Gastrocnemius medialis (tissue), 4 donors: ENCODE measurements at places on chromosomes 3 and 15. TPM values are rescaled to one million over a fixed set of nuclear protein-coding genes. Genes with fewer than 3 reads are reported as not detected.
A peak's percentile ranks its signal among the peaks of the same experiment; 100 is the strongest.

- no peak overlapping the region for H3K4me3 ChIP-seq
- peaks cover 19% of the 10 kb centered on the region for H3K36me3 ChIP-seq
- DNase-seq = no peak
- peaks cover 5% of the 10 kb centered on the region for H3K4me1 ChIP-seq
- H3K27me3 ChIP-seq = no peaks in the 10 kb centered on the region
These were observed 8.0 kb upstream of the SLC22A13 start for GRCh38 chr3:38257583-38257982.

GRCh38 chr3:194632226-194632808 is 902 bp downstream of the TMEM44 start:
- H3K4me1 ChIP-seq = no peaks in the 10 kb centered on the region
- peak overlapping the region; percentile 69 for H3K27ac ChIP-seq

- no peaks in the 10 kb centered on the region for H3K36me3 ChIP-seq
- no peaks in the 10 kb centered on the region for H3K4me1 ChIP-seq
- DNase-seq = no peak
- H3K4me3 ChIP-seq = no peak overlapping the region
These were observed 396.2 kb upstream of the NAALADL2 start for GRCh38 chr3:174462916-174463315.

GRCh38 chr3:197428117-197428801 is 127.5 kb downstream of the BDH1 start:
- peaks cover 3% of the 10 kb centered on the region for H3K4me1 ChIP-seq
- no peak overlapping the region for H3K27ac ChIP-seq
- no peaks in the 10 kb centered on the region for H3K36me3 ChIP-seq
- H3K27me3 ChIP-seq = no peaks in the 10 kb centered on the region
- H3K4me3 ChIP-seq = no peak overlapping the region
- DNase-seq = no peak

- no peak overlapping the region for H3K27ac ChIP-seq
- no peaks in the 10 kb centered on the region for H3K36me3 ChIP-seq
- H3K4me3 ChIP-seq = no peak overlapping the region
- H3K4me1 ChIP-seq = no peaks in the 10 kb centered on the region
- H3K27me3 ChIP-seq = no peaks in the 10 kb centered on the region
- DNase-seq = no peak
These were observed 227.6 kb downstream of the NECTIN3 start for GRCh38 chr3:111299192-111299615.

- H3K4me1 ChIP-seq = peaks cover 9% of the 10 kb centered on the region
- no peak overlapping the region for H3K4me3 ChIP-seq
- no peaks in the 10 kb centered on the region for H3K27me3 ChIP-seq
- no peak for DNase-seq
- no peak overlapping the region for H3K27ac ChIP-seq
These were observed 45.8 kb upstream of the ATP13A3 start for GRCh38 chr3:194532591-194532990.

GRCh38 chr15:68372291-68372811 is 59.6 kb downstream of the ITGA11 start:
- H3K4me3 ChIP-seq = no peak overlapping the region
- H3K27me3 ChIP-seq = no peaks in the 10 kb centered on the region
- peaks cover 16% of the 10 kb centered on the region for H3K4me1 ChIP-seq
- no peak overlapping the region for H3K27ac ChIP-seq

DNA sequence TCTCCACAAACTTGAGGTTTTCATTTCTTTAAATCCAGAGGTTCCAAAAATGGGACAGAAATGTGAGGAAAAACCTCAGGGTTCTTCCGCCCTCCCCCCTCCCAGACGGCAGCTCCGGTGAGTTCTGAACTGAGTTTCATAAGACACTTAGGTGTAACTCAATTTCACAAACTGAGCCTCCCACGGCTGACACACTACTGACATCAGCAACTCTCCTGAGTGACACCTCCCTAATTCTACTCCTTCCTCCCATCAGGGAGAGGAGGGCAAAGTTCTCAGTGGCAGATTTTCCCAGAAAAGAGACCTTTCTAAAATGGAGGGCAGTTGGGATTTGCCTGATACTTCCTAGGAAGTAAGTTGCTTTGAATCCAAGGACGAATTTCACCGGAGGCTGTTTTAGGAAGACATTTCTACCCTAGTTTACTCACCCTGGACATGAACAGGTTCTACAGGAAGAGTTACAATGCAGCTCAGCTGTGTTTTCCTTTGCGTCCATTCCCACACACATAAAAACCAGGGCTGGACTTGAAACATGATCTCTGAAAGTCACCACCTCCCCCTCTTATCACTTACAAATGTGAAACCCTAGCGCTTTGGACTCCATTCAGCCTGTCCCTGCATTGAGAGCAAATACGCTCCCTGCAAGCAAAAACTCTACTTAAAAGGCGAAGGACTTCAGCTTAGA is 78.1 kb upstream of the LMOD3 start:
- DNase-seq = peak; percentile 33
- H3K27me3 ChIP-seq = no peaks in the 10 kb centered on the region
- H3K36me3 ChIP-seq = no peaks in the 10 kb centered on the region
- peak overlapping the region; percentile 65 for H3K27ac ChIP-seq
- peak overlapping the region; percentile 55 for H3K4me3 ChIP-seq

DNA sequence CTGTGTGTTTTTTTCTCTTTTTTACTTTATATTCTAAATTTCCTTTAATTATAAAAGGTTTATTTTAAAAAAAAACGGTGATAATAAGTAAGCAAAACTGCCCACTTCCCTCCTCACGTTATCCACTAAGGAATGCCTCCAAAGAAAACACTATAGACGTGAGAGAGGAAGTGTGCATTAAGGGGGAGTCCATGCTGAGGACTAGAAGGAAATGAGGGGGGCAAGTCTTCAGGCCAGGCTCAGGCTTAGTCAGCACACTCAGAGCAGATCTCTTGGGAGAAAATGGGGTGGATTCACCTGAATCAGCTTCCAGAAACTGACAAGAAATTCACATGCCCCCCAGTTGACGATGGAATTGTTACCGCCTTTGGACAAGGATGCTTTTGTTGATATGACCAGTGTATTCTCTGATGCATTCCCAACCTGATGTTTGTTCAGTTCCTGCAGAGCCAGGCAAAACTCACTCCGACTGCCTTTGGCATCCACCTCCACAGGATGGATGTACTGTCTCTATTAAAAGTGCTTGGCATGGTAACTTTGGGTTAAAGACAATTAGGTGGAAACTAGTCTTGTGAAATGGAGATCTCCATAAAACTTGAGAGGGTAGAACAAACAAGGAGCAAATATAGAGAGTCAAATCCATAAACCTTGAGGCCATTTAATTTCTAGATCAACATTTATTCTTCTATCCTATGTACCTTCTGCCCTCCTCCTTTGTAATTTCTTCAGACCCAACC is 167.8 kb downstream of the MYRIP start:
- H3K27ac ChIP-seq = no peak overlapping the region
- no peaks in the 10 kb centered on the region for H3K4me1 ChIP-seq
- no peaks in the 10 kb centered on the region for H3K27me3 ChIP-seq
- H3K36me3 ChIP-seq = no peaks in the 10 kb centered on the region

GRCh38 chr3:139202226-139202958 is 141.4 kb upstream of the MRPS22 start:
- no peaks in the 10 kb centered on the region for H3K36me3 ChIP-seq
- no peaks in the 10 kb centered on the region for H3K27me3 ChIP-seq
- H3K27ac ChIP-seq = no peak overlapping the region
- H3K4me3 ChIP-seq = no peak overlapping the region
- DNase-seq = no peak

GRCh38 chr3:11944052-11944673 is 60.0 kb upstream of the SYN2 start:
- no peak for DNase-seq
- no peaks in the 10 kb centered on the region for H3K36me3 ChIP-seq
- H3K4me1 ChIP-seq = no peaks in the 10 kb centered on the region
- H3K27ac ChIP-seq = no peak overlapping the region
- H3K27me3 ChIP-seq = no peaks in the 10 kb centered on the region

GRCh38 chr3:133380481-133381225 is 19.2 kb upstream of the BFSP2 start:
- DNase-seq = no peak
- no peaks in the 10 kb centered on the region for H3K27me3 ChIP-seq
- H3K4me1 ChIP-seq = peaks cover 6% of the 10 kb centered on the region
- H3K27ac ChIP-seq = no peak overlapping the region

DNA sequence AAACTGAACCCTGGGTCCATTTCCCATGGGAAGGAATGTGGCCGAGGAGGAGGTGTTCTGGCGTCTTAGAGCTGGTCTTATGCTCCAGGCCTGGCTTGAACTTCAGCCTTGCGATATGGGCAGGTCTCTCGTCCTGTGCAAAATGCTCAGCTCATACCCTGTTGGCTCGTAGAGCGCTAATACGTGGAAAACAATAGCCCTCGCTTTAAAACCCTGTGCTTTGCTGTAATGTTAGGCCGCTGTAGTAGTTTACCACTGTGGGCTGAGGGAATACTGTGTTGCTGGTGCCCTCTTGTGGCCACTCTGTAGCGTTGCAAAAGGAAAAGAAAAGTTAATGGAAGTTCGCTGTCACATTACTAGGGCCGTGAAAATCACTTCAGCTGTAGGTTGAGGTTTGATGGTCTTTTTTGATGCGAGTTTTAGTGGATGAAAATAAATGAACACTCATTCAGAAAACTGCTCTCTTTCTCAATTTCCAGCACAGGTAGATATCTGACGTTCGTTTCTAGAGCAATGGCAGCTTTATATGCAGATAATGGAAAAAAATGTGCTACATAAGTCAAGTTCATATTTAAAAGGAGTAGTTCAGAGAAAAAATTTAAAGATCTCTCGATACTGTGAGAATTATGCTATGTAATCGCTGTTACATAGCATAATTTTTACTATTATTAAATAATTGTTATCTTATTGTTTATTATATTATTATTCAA is 92.9 kb downstream of the MCTP2 start:
- H3K27ac ChIP-seq = no peak overlapping the region
- H3K4me1 ChIP-seq = no peaks in the 10 kb centered on the region
- H3K27me3 ChIP-seq = no peaks in the 10 kb centered on the region
- H3K36me3 ChIP-seq = no peaks in the 10 kb centered on the region
- peak; percentile 17 for DNase-seq

GRCh38 chr15:36914960-36915808 is 185.2 kb downstream of the MEIS2 start:
- H3K27me3 ChIP-seq = no peaks in the 10 kb centered on the region
- H3K4me3 ChIP-seq = no peak overlapping the region
- H3K36me3 ChIP-seq = no peaks in the 10 kb centered on the region
- no peak for DNase-seq
- H3K27ac ChIP-seq = no peak overlapping the region
- H3K4me1 ChIP-seq = no peaks in the 10 kb centered on the region

- no peaks in the 10 kb centered on the region for H3K36me3 ChIP-seq
- no peak for DNase-seq
- H3K27ac ChIP-seq = no peak overlapping the region
- H3K4me1 ChIP-seq = no peaks in the 10 kb centered on the region
- H3K27me3 ChIP-seq = no peaks in the 10 kb centered on the region
- H3K4me3 ChIP-seq = no peak overlapping the region
These were observed 65.1 kb upstream of the THBS1 start for GRCh38 chr15:39515765-39516164.

DNA sequence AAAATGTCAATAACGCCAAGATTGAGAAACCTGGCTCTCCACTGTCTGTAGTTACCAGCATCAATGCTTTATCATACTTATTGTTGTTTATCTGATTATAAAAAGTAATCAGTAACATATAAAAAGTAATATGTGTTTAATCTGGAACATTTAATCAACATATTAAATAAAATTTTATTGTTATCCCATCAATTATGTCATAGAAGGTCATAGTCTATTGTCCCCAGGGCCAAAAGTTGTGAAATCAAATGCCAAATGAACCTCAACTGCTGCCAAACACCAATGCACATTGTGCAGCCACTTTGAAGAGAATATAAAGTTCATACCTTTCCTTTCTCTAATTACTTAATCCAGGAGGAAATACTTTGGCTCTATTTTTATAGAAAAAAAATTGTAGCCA is 106.6 kb downstream of the EOMES start:
- no peak overlapping the region for H3K27ac ChIP-seq
- H3K4me1 ChIP-seq = no peaks in the 10 kb centered on the region
- H3K27me3 ChIP-seq = no peaks in the 10 kb centered on the region

DNA sequence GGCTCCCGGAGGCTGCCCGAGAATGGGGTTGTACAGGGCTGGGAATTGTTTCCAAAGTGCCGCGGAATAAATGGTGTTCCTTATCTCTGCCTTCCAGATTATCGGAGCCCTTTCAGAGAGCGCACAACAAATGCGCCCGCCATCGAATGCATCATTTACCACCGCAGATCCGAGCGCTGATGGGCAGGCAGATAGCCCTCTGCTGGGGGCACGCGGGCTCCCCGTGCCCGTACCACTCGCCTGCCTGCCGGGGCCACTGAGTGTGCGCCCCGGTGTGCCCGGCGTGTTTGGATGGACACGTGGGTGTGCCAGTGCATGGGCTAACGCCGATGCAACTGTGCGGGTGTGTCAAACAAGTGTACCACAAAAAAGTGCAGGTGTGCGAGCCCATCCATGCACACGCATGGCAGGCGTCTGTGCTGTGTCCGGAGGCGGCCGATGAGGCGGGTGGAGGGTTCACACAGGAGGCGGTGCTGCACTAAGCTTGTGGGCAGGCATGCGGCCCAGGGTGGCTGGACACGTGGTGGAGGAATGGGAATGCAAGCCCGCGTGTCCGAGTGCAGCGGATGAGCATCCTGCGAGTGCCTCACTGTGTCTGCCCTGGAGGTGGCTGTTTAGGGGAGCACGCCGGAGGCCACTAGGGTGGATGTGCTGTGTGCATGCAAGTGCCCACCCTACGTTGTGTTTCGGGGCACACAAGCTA is 3.8 kb upstream of the GATA2 start:
- no peak overlapping the region for H3K4me3 ChIP-seq
- no peak for DNase-seq
- peaks cover 77% of the 10 kb centered on the region for H3K27me3 ChIP-seq
- peaks cover 15% of the 10 kb centered on the region for H3K4me1 ChIP-seq
- H3K27ac ChIP-seq = no peak overlapping the region
- H3K36me3 ChIP-seq = no peaks in the 10 kb centered on the region

DNA sequence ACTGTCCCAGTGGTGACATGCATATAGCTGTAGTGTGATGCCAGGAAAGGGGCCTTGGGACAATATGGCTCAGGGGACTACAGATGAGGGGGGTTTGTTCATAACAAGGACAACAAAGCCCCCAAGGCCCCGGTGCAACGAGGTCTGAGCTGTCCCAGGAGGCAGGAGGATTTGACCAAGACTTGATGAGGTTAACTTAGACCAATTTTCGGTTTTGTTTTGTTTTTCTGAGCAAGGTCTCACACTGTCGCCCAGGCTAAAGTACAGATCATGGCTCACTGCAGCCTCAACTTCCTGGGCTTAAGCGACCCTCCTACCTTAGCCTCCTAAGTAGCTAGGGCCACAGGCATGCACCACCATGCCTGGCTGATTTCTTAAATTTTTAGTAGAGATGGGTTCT is 23.8 kb downstream of the EFCAB12 start:
- H3K36me3 ChIP-seq = no peaks in the 10 kb centered on the region
- no peak for DNase-seq
- H3K4me3 ChIP-seq = no peak overlapping the region
- H3K27ac ChIP-seq = no peak overlapping the region
- no peaks in the 10 kb centered on the region for H3K27me3 ChIP-seq
- H3K4me1 ChIP-seq = no peaks in the 10 kb centered on the region

The PPP1R14D gene
- total RNA-seq = not detected

The BLM gene
- 15.0 TPM for total RNA-seq

The UBA3 gene
- 30.6 TPM for total RNA-seq

The WNT7A gene
- total RNA-seq = not detected

The PRRT3 gene
- 2.9 TPM for total RNA-seq

The TMEM207 gene
- total RNA-seq = not detected

The ETV5 gene
- 31.6 TPM for total RNA-seq

The SNTN gene
- not detected for total RNA-seq
